ENCODE measurements at places on chromosomes 6 and 20.

- DNase-seq: no peak
Observed at GRCh38 chr20:54626126-54626525, 150.7 kb downstream of the DOK5 start.

DNA sequence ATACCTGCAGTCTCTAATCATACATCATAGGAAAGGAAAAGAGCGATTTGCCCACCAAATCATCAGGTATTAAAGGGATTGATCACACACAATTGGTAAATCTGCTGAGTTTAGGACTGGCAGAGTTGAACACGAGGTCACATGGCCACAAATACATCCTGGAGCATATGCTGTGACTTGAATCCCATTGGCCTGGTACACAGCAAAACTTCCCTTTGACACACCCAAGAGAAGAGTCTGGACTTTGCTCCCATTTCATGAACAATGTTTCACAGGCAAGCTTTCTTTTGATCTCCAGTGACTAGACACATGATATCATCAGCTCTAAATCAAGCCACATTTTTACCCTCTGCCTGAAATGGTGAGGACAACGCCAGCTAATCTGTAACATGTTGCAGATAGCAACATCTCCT, 117.9 kb downstream of the ISM1 start:
- no peak for DNase-seq

GRCh38 chr20:25394276-25394675, 3.6 kb upstream of the ABHD12 start:
- DNase-seq: no peak

DNA sequence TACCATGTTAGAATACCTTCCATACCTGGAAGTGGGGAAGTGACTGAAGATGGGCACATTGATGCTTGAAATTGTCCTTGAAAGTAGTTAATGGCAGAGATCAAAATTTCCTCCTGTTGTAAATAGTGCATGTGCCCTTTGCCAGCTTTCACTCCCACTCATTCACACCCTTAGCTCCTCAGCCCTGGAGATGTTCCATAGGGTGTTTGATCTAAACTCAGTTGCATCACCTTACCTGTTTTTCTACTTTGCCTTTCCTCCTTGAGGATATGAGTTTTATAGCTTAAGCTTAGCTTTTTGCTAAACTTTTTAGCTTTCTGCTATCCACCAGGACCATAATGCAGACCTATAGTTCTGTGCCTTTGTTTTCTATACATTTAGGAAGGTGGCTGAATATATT, 69.0 kb downstream of the CEP57L1 start:
- DNase-seq: no peak

DNA sequence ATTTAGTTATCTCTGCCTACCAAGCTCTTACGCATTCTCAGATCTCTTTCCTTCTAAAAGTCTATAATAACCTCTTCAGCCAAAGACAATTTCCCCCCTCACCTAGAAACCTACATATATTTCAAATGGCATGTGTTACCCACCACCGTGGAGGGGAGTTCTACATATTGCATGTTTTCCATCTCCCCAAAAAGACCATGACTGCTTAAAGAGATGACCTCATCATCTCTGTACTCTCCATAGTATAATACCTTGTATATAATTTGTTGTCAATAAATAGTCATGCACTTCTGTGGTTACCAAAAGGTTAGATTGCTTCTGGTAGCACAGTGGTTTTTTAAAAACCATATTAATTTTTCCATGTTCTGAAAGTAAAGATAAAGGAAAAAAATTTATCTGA, 148.4 kb downstream of the TBX18 start:
- DNase-seq: no peak

- no peak for DNase-seq
Observed at GRCh38 chr20:37944456-37944981, 41.6 kb downstream of the VSTM2L start.

DNA sequence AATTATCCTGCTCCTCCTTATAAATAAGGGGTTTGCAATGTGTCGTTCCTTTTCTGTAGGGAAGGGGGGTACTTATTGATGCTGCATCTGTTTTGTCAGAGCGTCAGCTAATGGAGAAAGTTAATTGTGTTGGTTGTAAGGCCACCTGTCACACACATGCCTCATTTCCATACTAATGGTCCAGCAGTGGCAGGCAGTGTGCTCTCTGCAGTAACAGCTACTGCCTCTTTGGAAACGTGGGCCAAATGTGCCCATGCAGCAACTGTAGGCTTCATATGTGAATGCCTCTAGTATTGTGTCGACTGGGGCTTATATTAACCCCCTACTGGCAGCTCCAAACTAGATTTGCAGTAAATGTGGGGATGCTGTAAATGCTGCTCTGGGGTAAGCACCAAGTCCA, 56.3 kb upstream of the OLIG3 start:
- no peak for DNase-seq

DNA sequence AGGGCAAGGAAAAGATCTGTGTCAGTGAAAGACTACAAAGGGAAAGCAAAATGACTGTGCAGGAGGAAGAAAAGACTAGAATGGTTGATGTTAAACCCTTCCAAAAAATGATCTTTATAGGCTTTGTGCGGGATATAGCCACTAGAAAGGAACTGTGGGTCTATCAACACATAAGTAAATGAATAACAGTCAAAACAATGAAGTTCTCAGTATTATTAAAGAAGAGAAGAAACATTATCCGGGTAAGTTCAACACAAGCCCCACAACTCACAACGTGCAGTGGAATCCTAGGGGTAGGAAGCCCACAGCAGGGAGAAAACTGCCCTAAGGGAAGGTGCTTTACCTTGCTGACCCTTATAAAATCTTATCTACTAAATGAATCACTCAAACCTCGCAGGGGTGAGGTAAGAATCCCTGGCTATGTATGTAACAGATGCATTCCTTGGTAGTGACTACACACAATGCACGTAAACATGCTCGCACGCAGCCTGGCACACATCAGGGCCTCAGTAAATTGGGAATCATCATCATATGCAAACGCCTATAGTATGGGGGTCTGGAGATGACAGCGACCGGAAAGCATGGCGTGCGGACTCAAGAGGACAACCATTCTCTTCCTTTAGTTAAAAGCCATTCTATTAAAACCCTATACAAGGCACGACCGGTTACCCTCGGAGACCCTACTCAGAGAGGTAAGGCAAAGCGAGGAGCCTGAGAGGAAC, 11.3 kb downstream of the TFAP2A start:
- DNase-seq: no peak

DNA sequence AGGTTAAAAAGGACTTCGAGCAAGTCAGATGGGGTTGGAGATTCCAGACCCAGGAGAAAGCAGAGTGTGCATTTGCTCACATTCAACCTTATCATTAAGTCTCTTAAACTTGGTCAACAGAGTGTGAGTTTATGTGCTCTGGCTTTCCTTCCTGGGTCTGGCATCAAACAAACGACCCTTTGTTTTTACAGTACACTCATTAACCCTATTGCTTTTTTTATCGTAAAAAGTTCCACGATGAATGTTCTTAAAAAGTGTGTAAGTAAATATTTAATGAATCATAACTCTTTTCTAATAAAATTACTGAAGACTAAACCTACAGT, 2.5 kb downstream of the FYN start:
- DNase-seq: no peak

DNA sequence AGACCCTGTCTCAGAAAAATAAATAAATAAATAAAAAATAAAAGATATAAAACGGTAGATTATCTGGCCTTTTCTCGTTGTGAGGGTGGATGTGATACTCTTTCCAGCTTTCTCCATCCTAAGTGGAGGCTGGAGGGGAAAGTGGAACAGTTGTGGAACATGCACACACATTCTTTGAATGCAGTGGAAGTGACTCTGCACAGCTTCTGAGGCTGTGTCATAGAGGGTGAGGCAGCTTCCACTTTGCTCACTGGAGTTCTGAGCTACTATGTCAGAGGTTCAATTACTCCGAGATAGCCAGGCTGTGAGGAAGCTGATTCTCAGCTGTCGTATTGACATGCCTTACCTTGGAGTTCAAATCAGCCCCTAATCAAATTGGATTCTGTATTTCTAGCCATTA, 82.2 kb downstream of the CHMP4B start:
- no peak for DNase-seq

DNA sequence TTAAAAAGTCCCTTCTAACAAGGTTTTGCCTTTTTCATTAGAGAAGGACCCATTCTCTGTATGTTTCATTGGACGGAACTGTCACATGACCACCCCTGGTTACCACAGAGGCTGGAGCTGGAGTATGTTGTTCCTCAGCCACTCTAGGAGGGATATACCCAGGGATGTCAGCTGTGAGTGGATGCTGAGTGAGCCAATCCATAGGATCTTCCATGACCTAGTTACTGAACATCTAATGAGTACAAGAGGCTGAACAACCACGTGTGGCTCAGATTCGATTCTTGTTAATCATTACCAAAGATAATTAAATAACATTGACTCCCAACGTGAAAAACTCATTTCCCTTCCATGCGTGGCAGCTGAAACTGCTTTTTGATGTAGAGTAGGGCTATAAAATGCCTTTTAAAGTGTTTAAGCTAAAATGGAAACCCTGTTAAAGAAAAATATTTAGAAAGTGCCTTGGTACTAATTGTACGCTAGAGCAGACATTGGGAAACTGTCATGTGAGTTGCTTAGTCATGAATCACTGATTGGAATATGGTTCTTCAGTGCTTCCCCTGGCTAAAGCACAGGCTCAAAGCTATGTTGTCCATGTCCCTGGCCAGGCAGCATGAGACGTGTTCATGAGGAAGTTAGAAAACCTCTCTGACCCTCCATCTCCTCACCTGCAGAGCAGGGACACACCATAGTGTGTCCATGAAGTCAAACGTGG, 256.1 kb downstream of the ZNF217 start:
- DNase-seq: no peak

DNA sequence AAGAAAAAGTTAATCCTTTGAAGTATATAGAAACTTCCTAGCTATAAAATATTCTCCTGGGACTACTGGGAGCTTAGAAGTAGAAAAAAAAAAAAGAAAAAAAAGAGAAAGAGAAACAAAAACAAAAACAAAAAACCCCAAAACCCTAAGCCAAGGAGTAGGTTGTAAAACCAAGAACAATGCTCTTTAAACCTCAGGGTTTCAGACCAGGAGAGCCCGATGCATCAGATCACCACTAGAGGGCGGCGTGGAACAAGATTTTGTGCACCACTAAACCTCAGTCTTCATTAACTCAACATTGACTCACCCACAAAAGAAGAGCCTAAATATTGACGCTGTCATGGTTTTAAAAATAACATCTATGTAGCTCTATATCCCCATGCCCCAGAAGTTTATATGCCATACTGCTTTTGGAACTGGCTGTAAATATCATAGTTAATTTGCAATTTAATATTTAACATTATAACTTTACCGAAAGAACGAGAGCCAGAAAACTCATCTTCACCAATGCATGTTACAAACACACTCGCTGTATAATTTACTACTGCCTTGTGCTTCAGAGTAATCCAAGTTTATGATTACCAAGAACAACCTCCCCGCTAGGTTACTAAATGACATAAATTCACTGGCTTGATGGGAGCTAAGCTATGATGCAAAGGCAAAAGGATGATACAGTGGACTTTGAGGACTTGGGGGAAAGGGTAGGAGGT, 19.2 kb downstream of the MCUR1 start:
- peak; percentile 76 for DNase-seq

DNA sequence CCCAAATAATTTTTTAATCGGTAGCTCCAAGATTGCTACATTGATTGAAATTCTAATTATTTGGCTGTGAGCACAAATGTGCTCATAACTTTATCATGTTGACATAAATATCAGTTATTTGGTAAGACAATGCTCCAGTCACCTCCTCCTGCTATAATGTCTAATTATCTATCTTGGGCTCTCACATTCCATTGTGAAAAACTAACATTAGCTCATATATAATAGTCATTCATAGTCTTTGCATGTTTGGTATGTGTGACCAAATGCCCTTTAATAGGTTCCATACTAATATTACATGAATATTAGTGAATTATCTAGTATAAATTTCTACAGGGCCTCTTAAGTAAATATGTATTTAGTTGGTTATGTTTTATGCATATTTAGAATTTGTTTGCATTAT, 185.6 kb upstream of the MCHR2 start:
- DNase-seq: no peak

- DNase-seq: no peak
Observed at GRCh38 chr6:156554160-156554559, 223.0 kb upstream of the ARID1B start.

DNA sequence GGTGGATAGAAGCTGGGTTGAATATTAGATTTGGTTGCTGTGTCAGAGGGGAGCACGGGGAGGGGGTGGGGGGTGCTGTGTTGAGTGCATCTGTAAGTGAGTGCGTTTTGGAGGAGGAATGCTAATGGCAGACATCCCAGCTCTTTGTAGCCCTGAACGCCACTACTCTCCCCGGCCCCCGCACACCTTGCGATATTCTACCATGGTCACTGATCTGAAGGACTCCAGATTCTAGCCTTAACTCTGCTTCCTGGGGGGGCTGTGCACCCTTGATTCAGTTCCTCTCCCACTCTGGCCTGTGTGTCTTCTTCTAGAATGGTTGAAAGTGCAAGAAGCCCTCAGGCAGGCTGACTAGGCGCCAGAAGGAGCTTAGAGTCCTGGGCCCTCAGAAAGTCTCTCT, 7.1 kb downstream of the GLP1R start:
- no peak for DNase-seq

DNA sequence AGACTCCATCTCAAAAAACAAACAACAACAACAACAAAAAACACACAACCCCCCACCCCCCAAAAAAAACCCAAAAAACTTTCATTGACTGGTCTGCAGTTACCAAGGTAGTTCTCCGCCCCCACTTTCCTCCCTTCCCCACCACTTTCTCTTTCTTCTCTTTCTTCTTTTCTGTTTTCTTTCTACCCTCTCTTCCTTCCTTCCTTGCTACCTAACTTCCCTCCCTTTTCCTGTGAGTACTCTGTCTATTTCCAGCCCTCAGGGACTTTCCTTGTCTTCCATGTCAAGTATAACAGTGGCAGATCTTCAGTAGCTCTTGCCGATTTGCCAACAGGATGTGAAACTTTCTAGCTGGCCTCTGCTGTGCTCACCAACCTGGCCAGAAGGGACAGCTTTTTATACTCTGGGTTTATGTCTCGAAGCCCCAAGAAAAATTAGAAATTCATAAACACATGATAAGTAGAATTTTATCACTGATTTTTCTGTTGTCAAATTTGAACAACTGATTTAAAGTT, 399.5 kb downstream of the QKI start:
- no peak for DNase-seq

DNA sequence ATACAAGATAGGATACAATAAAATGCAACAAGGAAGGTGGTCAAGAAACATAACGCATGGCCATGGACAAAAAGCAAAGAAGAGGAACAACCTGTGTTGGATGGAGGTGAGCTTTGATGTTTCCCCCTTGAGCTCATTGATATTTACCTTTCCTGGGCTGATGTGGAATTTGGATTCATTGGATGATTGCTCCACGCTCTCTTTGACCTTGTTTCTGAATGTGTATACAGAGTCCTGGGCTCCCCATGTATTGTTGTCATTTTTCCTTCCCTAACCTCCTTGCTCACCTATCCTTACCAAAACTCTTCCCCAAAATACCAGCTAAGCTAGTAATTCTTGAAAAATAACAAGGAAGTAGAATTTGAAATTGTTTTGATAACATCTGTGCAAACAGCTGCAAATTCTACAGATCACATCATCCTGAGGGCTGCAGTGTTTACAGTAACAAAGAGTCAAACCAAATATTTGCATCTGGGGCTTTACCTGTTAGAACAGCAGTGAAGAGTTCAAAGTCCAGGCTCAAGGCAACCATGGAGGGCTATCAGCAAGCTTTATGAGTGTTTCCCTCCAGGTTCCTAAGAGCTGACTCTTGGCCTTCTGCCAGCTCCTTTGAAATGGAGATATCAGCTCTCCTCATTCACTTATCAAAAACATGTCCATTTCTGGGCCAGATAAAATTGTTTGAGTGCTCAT, 214.3 kb upstream of the MARCKS start:
- no peak for DNase-seq

Measured in activated CD4-positive, CD25-positive, alpha-beta regulatory T cell treated with anti-CD3 and anti-CD28 coated beads, Interleukin-2, amount 50 U/mL, for 16 hours (primary cell).